Retinal pigment epithelial cell (primary cell): ENCODE measurements at places on chromosomes 11 and 22.

DNA sequence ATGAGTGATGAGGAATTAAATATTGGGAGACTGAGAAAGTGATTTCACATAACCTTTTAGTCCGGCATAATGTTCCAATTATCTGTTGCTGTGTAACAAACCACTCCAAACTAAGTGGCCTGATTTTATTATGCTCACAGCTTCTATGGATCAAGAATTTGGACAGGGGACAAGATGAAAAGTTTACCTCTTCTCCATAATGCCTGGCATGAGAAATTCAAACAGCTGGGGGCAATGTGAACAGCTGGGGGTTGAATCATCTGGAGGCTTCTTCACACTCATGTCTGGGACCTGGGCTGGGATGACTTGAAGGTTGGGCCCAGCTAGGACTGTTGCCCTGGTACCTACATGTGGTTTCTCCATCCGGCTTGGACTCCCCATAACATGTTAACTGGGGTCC lies 99.4 kb upstream of the DRD2 start:
- no peak for DNase-seq

GRCh38 chr11:111388842-111389241 lies 9.8 kb upstream of the POU2AF1 start:
- DNase-seq: no peak

DNA sequence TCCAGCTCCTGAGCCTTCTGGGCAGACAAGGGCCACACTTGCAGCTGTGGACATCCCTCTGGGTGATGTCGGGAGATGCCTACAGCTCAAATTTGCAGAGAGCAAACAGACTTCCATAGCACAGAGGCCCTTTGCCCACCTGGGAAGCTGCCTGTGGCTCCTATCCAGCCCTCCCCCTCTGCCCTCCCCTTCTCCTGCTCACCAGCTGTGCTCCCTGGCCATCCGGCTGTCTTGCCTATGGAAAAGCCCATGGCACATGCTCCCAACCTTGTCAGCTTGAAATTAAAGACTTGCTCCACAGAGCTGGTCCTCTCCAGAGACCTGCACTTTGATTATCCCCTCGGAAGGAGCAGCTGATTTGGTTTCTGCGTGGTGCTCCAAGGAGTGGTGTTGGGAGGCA lies 118.9 kb upstream of the NECTIN1 start:
- no peak for DNase-seq

GRCh38 chr11:111878385-111878848 lies 548 bp downstream of the FDXACB1 start:
- DNase-seq: no peak

DNA sequence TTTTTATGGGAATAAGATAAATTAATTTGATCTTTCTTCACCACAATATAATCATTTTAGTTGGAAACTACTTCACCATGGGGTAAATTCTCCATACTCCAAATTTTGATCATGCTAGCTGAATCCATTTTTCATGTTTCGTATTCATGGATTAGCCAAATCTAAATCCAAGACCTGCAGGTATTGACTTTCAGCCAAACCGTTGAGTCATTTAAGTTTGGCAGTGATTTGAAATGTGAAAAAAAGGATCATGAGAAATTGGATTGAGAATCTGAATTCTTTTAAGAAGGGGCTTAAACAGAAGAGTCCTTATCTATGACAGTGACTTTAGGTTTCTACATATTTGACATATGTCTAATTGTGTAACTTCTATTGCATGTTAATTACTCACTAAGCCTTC lies 5.3 kb downstream of the GAS2 start:
- DNase-seq: peak; percentile 42

GRCh38 chr11:87405843-87406242 lies 368.1 kb downstream of the TMEM135 start:
- no peak for DNase-seq

GRCh38 chr11:76512851-76513653 lies 68.2 kb downstream of the EMSY start:
- peak; percentile 17 for DNase-seq

DNA sequence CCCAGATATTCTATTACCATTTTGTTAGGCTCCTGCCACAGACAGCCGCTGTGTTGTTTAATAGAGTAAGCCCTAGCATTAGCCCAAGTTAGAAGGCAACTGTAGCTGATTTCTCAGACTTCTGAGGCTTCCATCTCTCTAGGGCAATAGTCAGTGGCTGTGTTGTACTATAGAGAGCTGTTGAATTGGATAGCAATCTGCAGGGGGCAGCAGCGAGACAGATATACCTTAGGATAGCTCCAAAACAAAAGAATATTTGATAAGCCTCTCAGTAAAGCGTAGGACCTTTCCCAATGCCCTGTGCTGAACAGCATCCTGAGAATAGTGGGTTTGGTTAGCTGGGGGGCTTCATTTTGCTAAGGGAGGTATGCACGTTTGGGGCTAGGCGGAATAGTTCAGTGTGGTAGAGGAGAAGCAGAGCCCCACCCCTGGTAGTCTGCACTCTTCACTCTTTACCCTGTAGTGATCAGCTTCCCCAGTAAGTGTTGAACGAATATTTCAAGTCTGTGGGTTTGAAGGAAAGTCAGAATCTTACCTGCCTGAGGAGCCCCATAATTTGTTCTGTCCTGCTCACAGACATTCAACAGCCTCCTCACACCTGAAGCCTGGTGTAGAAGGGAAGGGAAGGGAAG lies 515.1 kb downstream of the INSC start:
- no peak for DNase-seq

- DNase-seq: no peak
Observed at GRCh38 chr22:20523086-20523983, 15.9 kb downstream of the MED15 start.

GRCh38 chr22:21741790-21742189 lies 6.2 kb upstream of the YPEL1 start:
- no peak for DNase-seq

DNA sequence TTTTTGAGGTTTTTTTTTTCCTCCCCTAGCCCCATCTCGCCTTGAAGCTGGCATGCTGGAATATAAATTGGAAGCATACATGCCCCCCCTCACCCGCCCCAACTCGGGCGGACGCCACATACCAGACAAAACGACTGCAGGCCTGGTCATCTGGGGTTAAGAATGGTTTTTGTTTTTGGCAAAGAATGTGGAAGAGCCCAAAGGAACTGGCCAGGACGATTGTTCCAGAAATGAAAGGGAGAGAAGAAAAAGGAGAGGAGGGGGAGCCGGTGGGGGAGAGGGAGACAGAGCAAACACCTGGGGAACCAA lies 25.0 kb downstream of the MN1 start:
- DNase-seq: no peak

DNA sequence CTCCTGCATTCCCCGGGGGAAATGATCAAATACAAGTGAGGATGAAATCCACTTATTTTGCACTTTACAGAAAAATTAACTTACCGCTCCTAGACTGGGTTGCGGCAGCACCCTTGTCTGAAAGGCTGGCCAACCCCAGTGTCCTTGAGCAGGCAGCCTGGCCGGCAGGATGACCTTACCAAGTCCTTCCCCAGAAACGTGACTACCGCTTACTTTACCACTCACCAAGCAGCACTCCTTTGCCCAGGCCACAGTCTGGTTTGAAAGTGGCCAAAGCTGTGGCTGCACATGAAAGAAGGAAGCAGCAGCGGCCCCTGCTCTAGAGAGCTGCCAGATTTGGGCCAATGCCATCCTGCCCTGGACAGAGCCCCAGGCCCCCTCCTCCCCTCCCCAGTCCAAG lies 20.3 kb downstream of the MYH9 start:
- no peak for DNase-seq

- no peak for DNase-seq
Observed at GRCh38 chr11:111629499-111629898, 27.2 kb downstream of the SIK2 start.

GRCh38 chr11:41714101-41714500 lies 254.6 kb upstream of the LRRC4C start:
- no peak for DNase-seq

GRCh38 chr11:130947058-130947457 lies 30.8 kb upstream of the SNX19 start:
- DNase-seq: no peak

GRCh38 chr22:35882211-35883030 lies 146.2 kb downstream of the RBFOX2 start:
- no peak for DNase-seq

- no peak for DNase-seq
Observed at GRCh38 chr22:38148245-38148644, 33.4 kb downstream of the PLA2G6 start.

GRCh38 chr22:40965936-40966725 lies 15.0 kb downstream of the RBX1 start:
- no peak for DNase-seq

GRCh38 chr22:31148953-31149627 lies 8.8 kb upstream of the PLA2G3 start:
- peak; percentile 39 for DNase-seq

- no peak for DNase-seq
Observed at GRCh38 chr11:17603056-17603825, 56.2 kb downstream of the OTOG start.
